ENCODE measurements at places on chromosomes 2 and 18. TPM values are rescaled to one million over a fixed set of nuclear protein-coding genes. Genes with fewer than 3 reads are reported as not detected.
A peak's percentile ranks its signal among the peaks of the same experiment; 100 is the strongest.

The CHAC2 gene
- 4.1 TPM for polyA plus RNA-seq

DNA sequence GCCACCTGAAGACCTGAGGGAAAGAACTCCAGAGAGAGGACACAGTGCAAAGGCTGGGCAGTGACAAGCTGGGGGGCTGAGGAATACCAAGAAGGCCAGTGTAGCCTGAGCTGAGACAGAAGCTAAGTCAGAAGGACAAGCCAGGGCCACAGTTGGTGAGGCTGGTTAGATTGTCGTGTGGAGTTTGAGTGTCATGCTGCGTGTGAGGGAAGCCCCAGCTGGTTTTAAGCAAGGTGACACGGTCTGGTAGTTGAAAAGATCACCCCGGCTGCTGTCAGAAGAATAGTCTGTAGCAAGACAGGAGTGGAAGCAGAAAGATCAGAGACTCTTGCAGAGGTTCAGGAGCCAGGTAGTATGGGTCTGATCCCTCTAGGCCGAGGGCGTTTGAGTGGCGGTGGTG lies 50.6 kb upstream of the RMDN2 start:
- no peaks in the 10 kb centered on the region for H3K27me3 ChIP-seq
- DNase-seq: no peak
- no peak overlapping the region for H3K27ac ChIP-seq
- peaks cover 36% of the 10 kb centered on the region for H3K4me1 ChIP-seq
- no peak overlapping the region for H3K4me3 ChIP-seq
- no peaks in the 10 kb centered on the region for H3K36me3 ChIP-seq

The SPATA3 gene
- not detected for polyA plus RNA-seq

DNA sequence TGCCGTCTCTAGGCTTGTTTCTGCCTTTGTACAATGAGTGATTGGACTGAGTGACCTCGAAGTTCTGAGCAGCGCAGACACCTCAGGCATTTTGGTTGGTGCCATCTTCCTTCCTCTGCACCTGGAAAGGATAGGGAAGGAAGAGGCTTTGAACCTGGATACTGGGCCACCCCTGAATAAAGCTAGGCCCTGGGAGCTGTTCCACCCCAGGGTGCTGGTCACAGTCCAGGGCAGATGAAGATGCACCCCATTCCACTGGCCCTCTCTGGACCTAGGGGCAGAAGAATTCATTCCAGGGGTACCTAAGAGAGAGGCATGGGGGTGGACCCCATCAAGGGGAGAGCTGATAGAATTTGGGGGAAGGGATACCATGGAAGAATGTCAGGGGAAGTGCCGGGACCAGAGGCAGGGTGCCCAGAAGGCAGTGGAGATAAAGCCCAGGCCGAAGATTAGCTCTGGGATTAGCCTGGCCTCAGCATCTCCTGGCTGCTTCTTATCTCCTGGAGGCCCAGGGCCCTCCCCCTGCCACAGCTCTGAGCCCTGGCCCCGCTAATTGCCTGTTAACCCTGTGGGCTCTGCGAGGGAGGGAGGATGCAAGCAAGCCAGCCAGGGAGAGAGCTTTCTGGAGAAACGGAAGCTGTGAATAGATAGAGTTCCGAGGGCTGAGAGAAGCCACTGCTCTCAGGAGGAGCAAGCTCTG lies 11.4 kb downstream of the ASIC4 start:
- H3K4me3 ChIP-seq: no peak overlapping the region
- no peaks in the 10 kb centered on the region for H3K27me3 ChIP-seq
- peak overlapping the region; percentile 86 for H3K27ac ChIP-seq
- peaks cover 72% of the 10 kb centered on the region for H3K4me1 ChIP-seq

- peaks cover 29% of the 10 kb centered on the region for H3K4me1 ChIP-seq
- H3K4me3 ChIP-seq: no peak overlapping the region
- no peaks in the 10 kb centered on the region for H3K27me3 ChIP-seq
- DNase-seq: no peak
- no peak overlapping the region for H3K27ac ChIP-seq
- peaks cover 21% of the 10 kb centered on the region for H3K36me3 ChIP-seq
Observed at GRCh38 chr2:173955004-173955403, 10.2 kb downstream of the SP3 start.

DNA sequence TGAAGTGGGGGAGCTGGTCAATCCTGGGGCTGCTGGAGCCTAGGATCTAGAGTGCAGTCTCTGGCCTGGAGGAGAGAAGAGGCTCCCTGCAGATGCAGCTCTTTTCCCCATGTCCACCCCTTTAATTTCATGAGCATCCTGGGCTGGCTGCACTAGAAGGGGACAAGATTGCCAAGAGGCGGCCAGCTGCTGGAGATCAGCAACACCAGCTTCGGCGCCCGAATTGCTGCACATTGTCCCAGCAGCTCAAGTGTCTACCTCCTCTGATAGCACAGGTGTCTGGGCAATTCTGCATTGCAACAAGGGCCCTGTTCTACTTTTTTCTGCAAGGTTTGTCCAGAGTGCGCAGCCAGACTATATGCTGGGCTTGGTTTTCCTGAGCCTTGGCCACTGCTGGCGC lies 125.7 kb downstream of the AGAP1 start:
- no peak overlapping the region for H3K27ac ChIP-seq
- H3K4me1 ChIP-seq: no peaks in the 10 kb centered on the region
- no peaks in the 10 kb centered on the region for H3K27me3 ChIP-seq
- no peaks in the 10 kb centered on the region for H3K36me3 ChIP-seq
- DNase-seq: no peak

GRCh38 chr2:209790066-209790728 lies 18.6 kb downstream of the UNC80 start:
- no peak overlapping the region for H3K27ac ChIP-seq
- H3K4me3 ChIP-seq: no peak overlapping the region
- H3K27me3 ChIP-seq: no peaks in the 10 kb centered on the region
- no peak for DNase-seq
- H3K36me3 ChIP-seq: no peaks in the 10 kb centered on the region

- peaks cover 3% of the 10 kb centered on the region for H3K4me1 ChIP-seq
- DNase-seq: no peak
- H3K27me3 ChIP-seq: peaks cover 100% of the 10 kb centered on the region
- H3K4me3 ChIP-seq: no peak overlapping the region
- H3K27ac ChIP-seq: no peak overlapping the region
Observed at GRCh38 chr2:176101216-176101830, 1.7 kb downstream of the HOXD12 start.

- no peaks in the 10 kb centered on the region for H3K36me3 ChIP-seq
- no peak for DNase-seq
- peaks cover 26% of the 10 kb centered on the region for H3K27me3 ChIP-seq
- H3K4me3 ChIP-seq: no peak overlapping the region
- H3K27ac ChIP-seq: no peak overlapping the region
Observed at GRCh38 chr2:69309351-69310110, 77.5 kb downstream of the GFPT1 start.

GRCh38 chr18:64202210-64202836 lies 53.4 kb upstream of the LINC00305 start:
- no peaks in the 10 kb centered on the region for H3K27me3 ChIP-seq
- no peaks in the 10 kb centered on the region for H3K36me3 ChIP-seq
- DNase-seq: no peak
- H3K4me1 ChIP-seq: peaks cover 36% of the 10 kb centered on the region
- H3K4me3 ChIP-seq: no peak overlapping the region

- H3K4me3 ChIP-seq: no peak overlapping the region
- no peaks in the 10 kb centered on the region for H3K27me3 ChIP-seq
- H3K4me1 ChIP-seq: no peaks in the 10 kb centered on the region
- no peak for DNase-seq
- H3K36me3 ChIP-seq: no peaks in the 10 kb centered on the region
Observed at GRCh38 chr18:69291755-69292154, 108.9 kb upstream of the DOK6 start.

- DNase-seq: peak; percentile 61
- no peak overlapping the region for H3K4me3 ChIP-seq
- no peak overlapping the region for H3K27ac ChIP-seq
- H3K36me3 ChIP-seq: no peaks in the 10 kb centered on the region
- no peaks in the 10 kb centered on the region for H3K4me1 ChIP-seq
Observed at GRCh38 chr2:232444409-232445148, 11.4 kb upstream of the ALPI start.

DNA sequence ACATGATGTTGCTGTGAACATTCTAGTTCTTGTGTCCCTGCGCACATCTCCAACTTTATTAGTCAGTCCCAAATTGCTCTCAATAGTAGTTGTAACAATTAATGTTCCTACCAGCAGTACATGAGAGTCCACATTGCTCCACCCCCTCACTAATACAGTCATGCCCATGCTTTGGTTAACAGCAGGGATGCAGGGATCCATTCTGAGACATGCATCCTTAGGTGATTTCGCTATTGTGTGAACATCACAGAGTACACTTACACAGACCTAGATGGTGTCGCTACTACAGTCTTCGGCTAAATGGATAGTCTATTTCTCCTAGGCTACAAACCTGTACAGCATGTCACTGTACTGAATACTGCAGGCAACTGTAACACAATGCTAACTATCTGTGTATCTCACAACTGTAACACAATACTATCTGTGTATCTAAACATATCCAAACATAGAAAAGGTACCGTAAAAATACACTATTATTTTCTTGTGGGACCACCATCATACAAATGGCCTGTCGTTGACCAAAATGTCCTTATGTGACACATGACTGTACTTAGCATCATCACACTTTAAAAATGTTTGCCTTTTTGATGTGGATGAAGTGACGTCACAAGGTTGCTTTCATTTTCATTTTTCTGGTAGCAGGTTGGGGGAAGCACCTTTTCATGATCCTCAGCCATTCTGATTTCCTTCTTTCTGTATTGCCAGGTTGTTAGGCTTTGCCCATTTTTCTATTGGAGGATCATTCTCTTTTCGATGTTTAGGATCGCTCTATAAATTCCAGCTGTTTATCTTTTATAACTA lies 82.9 kb upstream of the RNF152 start:
- no peak for DNase-seq
- no peaks in the 10 kb centered on the region for H3K36me3 ChIP-seq
- H3K4me3 ChIP-seq: no peak overlapping the region
- no peaks in the 10 kb centered on the region for H3K4me1 ChIP-seq
- no peak overlapping the region for H3K27ac ChIP-seq

The C2orf80 gene
- not detected for polyA plus RNA-seq

GRCh38 chr18:2717407-2717806 lies 61.9 kb downstream of the SMCHD1 start:
- H3K4me3 ChIP-seq: no peak overlapping the region
- H3K27ac ChIP-seq: no peak overlapping the region
- H3K4me1 ChIP-seq: no peaks in the 10 kb centered on the region
- H3K36me3 ChIP-seq: peaks cover 27% of the 10 kb centered on the region

- H3K27me3 ChIP-seq: no peaks in the 10 kb centered on the region
- H3K4me3 ChIP-seq: peak overlapping the region; percentile 66
- H3K36me3 ChIP-seq: no peaks in the 10 kb centered on the region
- peaks cover 16% of the 10 kb centered on the region for H3K4me1 ChIP-seq
Observed at GRCh38 chr18:9474108-9474982, 968 bp upstream of the RALBP1 start.

The FIGN gene
- 12.6 TPM for polyA plus RNA-seq

The ANKRD53 gene
- polyA plus RNA-seq: 1.4 TPM

- H3K27ac ChIP-seq: no peak overlapping the region
- H3K4me1 ChIP-seq: no peaks in the 10 kb centered on the region
- DNase-seq: no peak
- no peaks in the 10 kb centered on the region for H3K27me3 ChIP-seq
- no peaks in the 10 kb centered on the region for H3K36me3 ChIP-seq
- H3K4me3 ChIP-seq: no peak overlapping the region
Observed at GRCh38 chr18:63152791-63153190, 166.8 kb downstream of the BCL2 start.

The FKBP1B gene
- polyA plus RNA-seq: 46.3 TPM

Data from cardiac muscle cell (in vitro differentiated cells and primary cell).